ENCODE measurements at places on chromosomes 4 and X.

DNA sequence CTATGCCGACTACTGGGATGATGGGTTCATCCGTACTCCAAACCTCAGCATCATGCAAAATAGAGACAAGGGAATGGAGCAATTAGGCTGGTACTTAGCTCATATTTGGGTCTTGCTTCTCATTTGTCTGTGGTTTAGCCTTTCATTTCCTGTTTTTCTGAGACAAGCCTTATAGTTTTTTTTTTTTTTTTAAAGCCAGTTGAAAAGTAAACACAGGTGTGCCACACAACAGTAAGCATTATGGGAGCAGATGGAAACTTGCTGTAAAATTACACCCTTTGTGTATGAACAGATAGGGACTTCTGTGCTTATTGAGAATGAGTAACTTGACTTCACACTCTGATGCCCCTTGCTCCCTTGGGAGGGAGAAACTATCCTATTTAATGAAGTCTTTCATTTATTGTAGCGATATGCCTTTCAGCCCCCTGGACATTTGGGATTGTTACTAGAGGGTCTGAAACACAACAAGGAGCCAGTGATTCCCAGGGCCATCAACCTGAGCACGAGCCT is 13.7 kb downstream of the RASSF6 start:
- DNase-seq: no peak

- DNase-seq: no peak
Measured at GRCh38 chr4:121154103-121154515, 10.0 kb downstream of the TNIP3 start.

DNA sequence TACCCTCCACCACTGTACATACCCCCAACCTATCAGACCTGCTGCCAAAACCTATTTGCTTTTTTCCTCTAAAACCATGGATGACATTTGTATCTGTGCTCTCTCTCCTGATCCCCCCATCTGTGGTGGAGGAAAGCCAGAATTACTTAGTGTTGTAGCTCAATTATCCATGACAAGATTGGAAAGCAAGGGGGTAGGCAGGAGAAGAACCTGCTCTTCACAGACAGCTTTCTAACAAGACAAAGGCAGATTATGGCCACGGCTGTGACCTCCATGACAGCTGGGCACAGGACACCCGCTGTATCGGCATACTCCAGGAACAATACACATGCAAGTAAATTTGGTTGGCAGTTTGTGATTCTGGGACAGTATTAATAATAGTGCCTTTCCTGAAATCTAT is 186.7 kb downstream of the ENOX2 start:
- no peak for DNase-seq

- DNase-seq: no peak
Measured at GRCh38 chr4:152079543-152080293, 318.9 kb upstream of the GATB start.

GRCh38 chr4:152229782-152230289 is 306.1 kb downstream of the FBXW7 start:
- DNase-seq: no peak

Measured in endothelial cell (in vitro differentiated cells).